Subcutaneous preadipocyte (primary cell): ENCODE measurements at places on chromosomes 5 and 9. TPM values are rescaled to one million over a fixed set of nuclear protein-coding genes. Genes with fewer than 3 reads are reported as not detected.

The PRDM9 gene
- not detected in 2 replicates for total RNA-seq

The IGIP gene
- total RNA-seq, result 3.7 TPM in 2 replicates

The NEURL1B gene
- total RNA-seq, result 0.20 and 0.37 TPM in 2 replicates

The MORN5 gene
- total RNA-seq, result not detected in 2 replicates

The CDO1 gene
- total RNA-seq, result 5.7 and 7.3 TPM in 2 replicates

The FAM170A gene
- not detected in 2 replicates for total RNA-seq

The LRRTM2 gene
- under 0.01 and 0.39 TPM in 2 replicates for total RNA-seq
